ENCODE measurements at places on chromosomes 13 and 19. TPM values are rescaled to one million over a fixed set of nuclear protein-coding genes. Genes with fewer than 3 reads are reported as not detected.
A peak's percentile ranks its signal among the peaks of the same experiment; 100 is the strongest.

Gene VMAC
- 6.6 TPM for total RNA-seq

Gene CRLF1
- total RNA-seq, result 4.3 TPM

Gene C1QTNF9
- not detected for total RNA-seq

Gene FCHO1
- total RNA-seq, result 0.10 TPM

Gene SIGLECL1
- not detected for total RNA-seq

Gene ZNF154
- total RNA-seq, result not detected

Gene MAMSTR
- 0.22 TPM for total RNA-seq

Gene CFAP97D2
- total RNA-seq, result not detected

Gene ADAMTSL5
- 13.7 TPM for total RNA-seq

GRCh38 chr13:113616281-113616906, 31.8 kb downstream of the TFDP1 start:
- H3K27me3 ChIP-seq, result no peaks in the 10 kb centered on the region
- H3K36me3 ChIP-seq, result peaks cover 14% of the 10 kb centered on the region
- no peak overlapping the region for H3K27ac ChIP-seq
- no peak for DNase-seq

DNA sequence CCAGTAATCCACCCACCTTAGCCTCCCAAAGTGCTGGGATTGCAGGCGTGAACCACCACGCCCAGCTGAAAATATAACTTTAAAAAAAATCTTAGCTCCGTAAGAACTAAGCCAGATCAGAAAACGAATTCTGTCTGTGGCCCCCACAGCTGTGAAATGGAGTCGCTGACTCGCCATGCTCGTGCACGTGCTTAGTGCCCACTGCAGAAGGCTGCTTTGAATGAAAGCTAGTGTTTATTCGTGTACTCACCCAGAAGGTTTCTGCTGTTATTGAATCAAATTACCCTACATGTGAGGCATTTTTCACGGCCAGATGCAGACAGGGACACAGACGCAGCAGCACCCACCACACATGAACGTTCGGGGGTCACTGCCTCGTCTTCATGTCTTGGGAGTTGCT, 61.7 kb upstream of the F7 start:
- H3K27me3 ChIP-seq, result peaks cover 16% of the 10 kb centered on the region
- H3K4me1 ChIP-seq, result no peaks in the 10 kb centered on the region
- H3K36me3 ChIP-seq, result no peaks in the 10 kb centered on the region
- H3K27ac ChIP-seq, result no peak overlapping the region
- no peak overlapping the region for H3K4me3 ChIP-seq

- peaks cover 7% of the 10 kb centered on the region for H3K4me1 ChIP-seq
- no peaks in the 10 kb centered on the region for H3K27me3 ChIP-seq
- no peaks in the 10 kb centered on the region for H3K36me3 ChIP-seq
- no peak overlapping the region for H3K4me3 ChIP-seq
- no peak overlapping the region for H3K27ac ChIP-seq
Observed at GRCh38 chr19:42459926-42460325, 17.2 kb upstream of the CXCL17 start.

DNA sequence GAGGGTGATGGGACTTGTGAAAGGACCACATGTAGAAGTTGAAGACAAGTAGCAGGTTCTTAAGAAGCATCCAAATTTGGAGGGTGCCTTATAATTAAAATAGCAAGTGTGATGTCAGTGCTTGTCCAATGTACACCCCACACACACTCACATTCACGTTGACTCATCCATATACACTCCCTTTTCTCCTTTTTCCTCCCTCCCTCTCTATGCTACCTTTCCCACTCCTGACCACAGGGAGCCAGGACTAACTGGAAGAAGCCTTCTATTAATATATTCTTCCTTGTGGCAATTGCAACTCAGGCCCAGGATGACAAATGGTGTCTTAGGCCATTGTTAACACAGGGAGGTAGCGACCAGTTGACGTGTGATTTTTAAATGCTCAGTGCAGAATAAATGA, 16.3 kb upstream of the GPR183 start:
- no peak overlapping the region for H3K4me3 ChIP-seq
- DNase-seq, result peak; percentile 53
- H3K4me1 ChIP-seq, result peaks cover 21% of the 10 kb centered on the region

DNA sequence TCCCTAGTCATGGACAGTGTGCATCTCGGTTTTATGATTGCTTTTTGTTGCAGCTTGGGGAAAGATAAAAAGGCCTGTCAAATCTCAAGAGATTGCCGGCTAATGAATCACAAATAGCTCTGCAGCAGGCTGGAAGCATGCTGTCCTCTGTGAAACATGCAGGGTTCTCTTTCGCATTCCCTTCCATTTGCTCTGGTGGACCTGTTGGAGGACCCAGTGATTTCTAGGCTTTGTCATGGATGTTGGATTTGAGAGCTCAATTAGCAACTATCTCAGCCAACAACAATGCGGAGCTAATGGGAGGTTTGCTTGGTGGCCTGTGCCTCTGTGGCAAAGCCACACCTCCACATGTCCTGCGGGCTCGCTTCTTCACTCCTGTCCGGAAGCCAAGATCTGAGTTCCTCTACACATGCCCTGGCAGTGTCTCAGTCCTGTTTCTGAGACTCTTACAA, 418.1 kb upstream of the ARGLU1 start:
- peaks cover 7% of the 10 kb centered on the region for H3K4me1 ChIP-seq
- H3K27ac ChIP-seq, result no peak overlapping the region
- H3K27me3 ChIP-seq, result no peaks in the 10 kb centered on the region

DNA sequence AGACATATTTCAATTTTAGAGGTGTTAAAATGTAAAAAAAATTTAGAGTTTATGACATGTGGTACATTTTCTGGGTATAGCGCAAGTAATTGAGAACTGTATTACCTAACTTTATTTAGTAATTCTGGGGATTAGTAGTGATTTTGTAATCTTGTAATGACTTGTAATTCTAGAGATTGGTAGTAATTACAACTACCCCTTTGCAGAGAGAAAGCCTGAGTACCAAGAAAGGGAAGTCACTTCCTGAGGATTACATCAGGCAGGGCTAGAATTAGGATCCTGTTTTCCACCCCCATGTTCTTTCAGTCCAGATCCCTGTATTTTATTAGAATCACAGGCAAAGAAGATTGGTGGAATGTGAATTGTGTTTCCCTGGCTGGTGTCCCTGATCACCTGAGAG, 274.9 kb downstream of the KCNRG start:
- no peak overlapping the region for H3K4me3 ChIP-seq
- H3K36me3 ChIP-seq, result no peaks in the 10 kb centered on the region
- H3K4me1 ChIP-seq, result no peaks in the 10 kb centered on the region
- DNase-seq, result no peak

DNA sequence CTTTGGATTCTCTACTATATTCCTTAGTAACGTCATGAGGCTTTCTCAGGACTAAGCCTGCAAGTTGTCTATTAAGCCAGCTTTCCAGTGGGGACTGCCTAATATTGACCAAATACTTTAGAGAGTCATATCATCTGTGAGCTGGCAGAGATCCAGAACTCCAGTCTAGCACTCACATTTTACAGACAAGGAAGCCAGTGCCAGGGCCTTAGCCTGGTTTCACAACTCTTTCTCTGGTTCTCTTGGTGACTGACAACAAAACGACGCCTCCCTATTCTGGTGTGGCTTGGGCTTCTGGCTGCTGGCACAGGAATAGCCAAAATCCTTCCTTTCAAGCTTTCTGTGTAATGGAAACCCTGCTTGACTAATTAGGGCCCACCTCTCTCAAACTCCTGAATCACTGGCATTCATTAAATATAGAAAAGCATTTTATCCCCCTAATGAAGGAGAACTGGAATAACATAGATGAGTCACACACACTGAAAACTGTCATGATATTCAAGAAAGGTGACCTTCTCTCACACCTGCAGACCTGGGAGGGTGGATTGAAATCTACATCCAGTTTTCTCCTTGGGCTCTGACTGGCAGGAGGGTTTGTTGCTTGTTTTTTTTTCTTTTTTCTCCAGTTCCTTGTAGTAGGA, 75.2 kb upstream of the UBL3 start:
- peaks cover 62% of the 10 kb centered on the region for H3K4me1 ChIP-seq
- H3K27ac ChIP-seq, result peak overlapping the region; percentile 98
- no peaks in the 10 kb centered on the region for H3K27me3 ChIP-seq
- no peaks in the 10 kb centered on the region for H3K36me3 ChIP-seq
- peak; percentile 96 for DNase-seq

GRCh38 chr19:41364524-41365391, 809 bp upstream of the B9D2 start:
- H3K27me3 ChIP-seq, result no peaks in the 10 kb centered on the region
- H3K27ac ChIP-seq, result peak overlapping the region; percentile 100
- peaks cover 6% of the 10 kb centered on the region for H3K36me3 ChIP-seq
- H3K4me1 ChIP-seq, result peaks cover 21% of the 10 kb centered on the region
- H3K4me3 ChIP-seq, result peak overlapping the region; percentile 98
- no peak for DNase-seq

DNA sequence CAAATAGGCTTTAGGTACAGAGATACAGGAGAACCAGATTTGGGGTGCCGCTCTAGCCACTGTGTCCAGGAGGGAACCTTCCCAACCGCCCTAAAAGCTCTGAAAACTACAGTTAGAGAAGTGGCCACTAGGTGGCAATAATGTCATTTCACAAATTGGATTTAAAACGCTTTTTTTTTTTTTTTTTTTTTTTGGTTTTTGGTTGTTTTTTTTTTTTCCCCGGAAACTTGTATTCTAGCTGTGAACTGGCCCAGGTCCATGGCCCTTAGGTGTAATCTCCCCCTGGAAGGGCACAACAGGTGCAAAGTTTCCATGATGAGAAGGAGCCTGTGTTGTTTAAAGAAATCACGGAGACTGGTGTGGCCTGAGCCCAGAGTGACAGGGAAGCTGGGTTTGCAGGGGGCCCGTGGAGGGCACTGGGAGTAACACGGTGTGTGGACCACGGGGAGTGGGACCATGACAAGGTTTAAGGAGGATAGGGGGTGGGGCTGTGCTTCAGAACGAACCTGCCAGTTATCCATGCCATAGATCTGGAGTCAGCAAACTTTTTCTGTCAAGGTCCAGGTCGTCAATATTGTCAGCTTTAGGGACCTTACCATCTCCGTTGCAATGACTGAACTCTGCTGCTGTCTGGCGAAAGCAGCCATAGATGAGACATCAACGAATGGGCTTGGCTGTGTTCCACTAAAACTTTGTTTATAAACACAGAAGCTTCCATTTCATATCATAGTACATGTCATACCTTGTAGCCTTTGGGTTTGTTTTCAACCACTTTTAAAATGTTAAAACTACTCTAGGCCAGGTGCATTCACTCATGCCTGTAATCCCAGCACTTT, 10.1 kb downstream of the OR1I1 start:
- H3K4me1 ChIP-seq, result no peaks in the 10 kb centered on the region
- no peak overlapping the region for H3K27ac ChIP-seq
- peak; percentile 74 for DNase-seq
- H3K27me3 ChIP-seq, result peaks cover 14% of the 10 kb centered on the region
- no peaks in the 10 kb centered on the region for H3K36me3 ChIP-seq

GRCh38 chr19:3555653-3556422, 1.5 kb downstream of the MFSD12 start:
- peaks cover 27% of the 10 kb centered on the region for H3K36me3 ChIP-seq
- peak overlapping the region; percentile 99 for H3K4me3 ChIP-seq
- H3K27ac ChIP-seq, result peak overlapping the region; percentile 89
- no peaks in the 10 kb centered on the region for H3K27me3 ChIP-seq
- DNase-seq, result no peak

DNA sequence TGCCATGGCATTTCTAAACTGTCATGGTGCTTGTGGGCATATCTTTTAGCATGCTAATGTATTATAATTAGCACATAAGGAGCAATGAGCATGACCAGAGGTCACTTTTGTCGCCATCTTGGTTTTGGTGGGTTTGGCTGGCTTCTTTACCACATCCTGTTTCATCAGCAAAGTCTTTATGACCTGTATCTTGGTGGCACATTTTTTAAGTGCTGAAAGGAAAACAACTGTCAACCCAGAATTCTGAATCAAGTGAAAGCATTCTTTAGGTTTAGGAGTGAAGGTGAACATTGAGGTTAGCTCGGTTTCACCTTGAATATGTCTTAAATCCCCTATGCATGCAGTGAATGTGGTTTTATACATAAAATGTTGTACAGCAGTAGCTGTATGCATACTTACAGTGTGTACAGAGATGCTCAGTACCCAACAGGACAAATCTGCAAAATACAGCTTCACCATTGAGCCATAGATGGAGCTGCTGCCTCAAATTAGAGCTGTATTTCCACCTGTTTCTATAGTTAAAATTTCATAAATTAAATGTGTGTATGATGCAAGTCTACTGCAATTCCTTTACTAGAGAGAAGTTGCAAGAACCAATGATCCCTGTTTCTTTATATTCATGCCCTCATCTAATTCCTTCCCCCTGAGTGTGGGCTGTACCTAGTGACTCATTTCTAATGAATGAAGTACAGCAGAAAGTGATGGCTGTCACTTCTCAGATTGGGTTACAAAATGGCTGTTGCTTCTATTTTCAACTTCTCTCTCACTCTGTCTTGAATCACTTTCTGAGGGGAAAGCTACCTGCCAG, 25.2 kb upstream of the IGSF23 start:
- peak overlapping the region; percentile 21 for H3K4me3 ChIP-seq
- peaks cover 25% of the 10 kb centered on the region for H3K4me1 ChIP-seq
- peak overlapping the region; percentile 99 for H3K27ac ChIP-seq
- no peaks in the 10 kb centered on the region for H3K27me3 ChIP-seq
- no peaks in the 10 kb centered on the region for H3K36me3 ChIP-seq
- peak; percentile 88 for DNase-seq
